NCI-H748 treated with DMSO at 0.1 percent for 48 hours (cell line): ENCODE measurements at places on chromosomes 16 and 17.

GRCh38 chr16:56262551-56263245 lies 71.4 kb downstream of the GNAO1 start:
- DNase-seq = no peak

DNA sequence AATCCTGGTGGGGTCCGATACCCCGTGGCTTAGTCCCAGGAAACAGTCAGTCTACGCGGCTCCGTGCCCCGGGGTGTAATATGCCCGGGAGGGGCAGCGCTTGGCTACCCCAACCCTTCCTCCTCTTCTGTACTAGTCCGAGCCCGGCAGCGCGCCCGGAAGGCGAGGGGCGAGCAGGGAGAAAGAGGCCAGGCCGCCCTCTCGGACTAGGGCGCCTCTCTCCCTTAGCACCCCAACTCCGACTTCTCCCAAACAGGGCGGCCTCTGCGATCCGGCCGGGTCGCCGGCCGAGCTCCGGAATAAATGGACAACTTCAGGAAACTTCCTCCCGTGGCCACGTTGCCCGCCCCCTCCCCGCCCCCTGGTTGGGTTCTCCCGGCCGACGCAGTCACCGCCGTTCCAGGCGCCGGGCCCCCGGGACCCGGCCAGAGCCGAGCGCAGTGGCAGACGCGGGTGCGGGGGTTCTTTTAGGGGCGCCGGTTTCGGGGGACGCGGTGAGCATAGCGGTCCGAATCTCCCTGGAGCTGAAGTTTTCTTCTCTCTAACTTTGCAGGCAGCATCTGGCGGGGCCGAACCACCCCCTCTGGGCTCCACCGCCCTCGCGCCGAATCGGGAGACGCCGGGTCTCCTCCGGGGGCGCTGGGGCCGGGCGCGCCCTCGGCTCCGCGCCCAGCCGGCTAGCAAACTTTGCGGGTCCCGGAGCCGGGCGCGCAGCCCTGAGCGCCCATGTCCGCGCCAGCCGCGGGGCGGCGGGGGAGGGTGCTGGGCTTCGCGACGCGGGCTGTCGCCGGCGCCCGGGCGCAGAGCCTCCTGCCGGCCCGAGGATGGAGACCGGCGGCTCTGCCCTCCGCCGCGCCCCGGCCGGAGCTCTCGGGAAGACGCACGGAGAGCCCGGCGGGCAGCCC lies at the start of gene SDK2:
Gene SDK2 (minus strand): TSS at position 301 of the 905 bp plus-strand sequence. CDS start 357 bp downstream, outside the sequence.
- DNase-seq = no peak

DNA sequence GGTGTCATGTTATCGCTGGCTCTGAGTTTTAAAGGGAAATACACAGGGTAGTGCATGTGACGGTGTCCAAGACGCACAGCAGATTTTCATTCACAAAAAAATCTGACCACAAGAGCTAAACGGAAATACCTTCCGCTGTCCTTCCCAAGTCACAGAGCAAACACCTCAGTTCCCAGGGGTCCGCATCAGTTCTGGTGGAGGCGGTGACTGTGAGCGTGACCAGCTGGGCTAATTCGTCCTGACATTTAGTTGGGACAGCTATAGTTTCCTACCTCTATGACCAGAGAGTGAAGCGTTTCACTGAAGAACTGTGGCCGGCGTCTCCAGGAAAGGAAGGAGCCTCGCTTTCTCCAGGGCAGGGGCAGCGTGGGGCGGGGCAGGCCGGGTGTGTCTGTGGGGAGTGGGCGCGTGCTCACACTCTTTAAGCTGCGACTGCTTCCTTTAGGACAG lies 10.5 kb upstream of the FASN start:
- DNase-seq = no peak

DNA sequence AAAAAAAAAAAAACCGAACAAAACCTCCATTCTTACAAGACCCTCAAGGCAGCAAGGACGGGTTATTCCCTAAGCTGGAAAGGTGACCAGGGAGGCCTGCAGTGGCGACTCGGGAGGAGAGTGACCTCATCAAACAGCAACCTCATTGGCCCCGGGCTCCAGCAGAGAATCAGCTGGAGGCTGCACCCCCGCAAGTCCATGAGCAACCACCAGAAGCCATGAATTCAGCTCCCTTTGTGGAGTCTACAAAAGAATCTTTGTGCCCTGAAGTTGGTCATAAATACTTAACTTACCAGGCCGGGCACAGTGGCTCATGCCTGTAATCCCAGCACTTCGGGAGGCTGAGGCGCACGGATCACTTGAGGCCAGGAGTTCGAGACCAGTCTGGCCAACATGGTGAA lies 80.9 kb upstream of the CREBBP start:
- no peak for DNase-seq

DNA sequence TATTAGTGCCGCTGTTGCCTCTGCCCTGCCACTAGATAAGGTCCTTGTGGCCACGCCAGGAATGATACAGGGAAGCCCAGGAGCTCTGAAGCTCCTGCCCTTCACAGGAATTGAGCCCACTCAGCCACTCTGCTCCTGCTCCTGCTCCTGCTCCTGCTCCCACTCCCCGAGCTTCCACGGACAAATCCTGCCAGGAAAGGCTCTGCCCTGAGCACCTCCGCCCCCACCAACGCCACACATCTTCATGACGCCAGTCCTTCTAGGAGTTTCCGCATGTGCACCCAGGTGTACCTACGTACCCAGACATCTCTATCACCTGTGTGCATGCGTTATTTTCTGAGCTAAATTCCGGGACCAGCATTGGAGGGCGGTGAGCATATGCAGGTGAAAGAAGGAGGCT lies 369.1 kb downstream of the C16orf95 start:
- DNase-seq = no peak

DNA sequence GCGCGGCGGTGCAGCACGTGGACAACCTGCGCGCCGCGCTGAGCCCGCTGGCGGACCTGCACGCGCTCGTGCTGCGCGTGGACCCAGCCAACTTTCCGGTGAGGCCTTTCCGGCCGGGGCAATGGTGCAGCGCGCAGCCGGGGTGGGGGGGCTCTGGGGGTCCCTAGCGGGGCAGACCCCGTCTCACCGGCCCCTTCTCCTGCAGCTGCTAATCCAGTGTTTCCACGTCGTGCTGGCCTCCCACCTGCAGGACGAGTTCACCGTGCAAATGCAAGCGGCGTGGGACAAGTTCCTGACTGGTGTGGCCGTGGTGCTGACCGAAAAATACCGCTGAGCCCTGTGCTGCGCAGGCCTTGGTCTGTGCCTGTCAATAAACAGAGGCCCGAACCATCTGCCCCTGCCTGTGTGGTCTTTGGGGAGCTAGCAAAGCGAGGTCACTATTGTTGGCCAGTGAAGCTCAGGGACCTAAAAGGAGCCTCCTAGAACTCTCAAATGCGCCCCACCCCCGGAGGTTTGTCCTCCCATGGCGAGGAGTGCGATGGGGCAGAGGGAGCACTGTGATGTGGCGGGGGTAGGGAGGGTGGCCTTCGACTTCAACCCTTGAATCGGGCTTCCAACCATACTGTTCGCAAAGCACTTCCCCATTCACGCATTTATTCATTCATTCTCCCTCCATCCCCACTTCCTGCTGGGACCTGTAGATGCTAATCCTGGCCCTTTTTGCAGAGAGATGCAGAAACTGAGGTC lies 770 bp downstream of the HBM start:
- no peak for DNase-seq

DNA sequence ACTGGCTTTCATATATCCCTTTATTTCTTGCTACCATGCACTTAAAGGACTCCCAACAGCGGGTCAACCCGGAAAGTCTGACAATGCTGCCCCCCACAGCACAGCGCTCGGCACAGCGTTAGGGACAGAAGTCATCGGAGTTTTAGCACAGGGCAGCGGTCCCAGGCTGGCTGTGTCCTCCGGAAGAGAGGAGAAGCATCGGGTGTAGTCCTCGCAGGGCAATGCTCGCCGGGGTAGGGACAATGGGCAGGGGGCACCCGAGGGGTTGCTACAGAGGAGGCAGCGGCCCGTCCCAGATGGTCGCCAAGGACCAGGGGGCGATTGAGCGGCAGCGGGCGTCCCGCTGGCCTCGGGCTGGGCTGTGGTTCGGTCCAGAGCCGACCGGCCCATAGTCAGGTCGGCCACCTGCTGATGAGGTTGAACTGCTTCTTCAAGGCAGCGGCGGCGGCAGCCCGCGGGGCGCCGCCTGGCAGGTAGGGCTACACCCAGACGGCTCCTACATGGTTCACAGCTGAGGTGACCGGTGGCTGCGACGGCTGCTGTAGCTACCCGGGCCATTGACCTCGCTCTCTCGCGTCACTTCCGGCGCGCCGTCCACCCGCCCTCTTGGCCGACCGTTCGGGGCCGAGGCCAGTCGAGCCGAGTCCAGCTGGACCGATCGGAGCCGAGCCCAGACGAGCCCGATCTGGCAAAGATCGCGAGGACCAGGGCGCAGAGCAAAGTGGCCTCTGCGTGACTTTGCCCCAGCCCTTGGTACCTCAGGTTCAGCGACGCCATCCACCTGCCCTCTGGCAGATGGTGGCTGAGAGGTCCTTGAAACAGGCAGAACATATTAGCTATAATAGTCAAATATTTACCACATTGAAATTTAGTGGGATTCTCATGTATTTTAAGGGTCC lies 4.7 kb upstream of the LCMT1 start:
- DNase-seq = peak; percentile 39

DNA sequence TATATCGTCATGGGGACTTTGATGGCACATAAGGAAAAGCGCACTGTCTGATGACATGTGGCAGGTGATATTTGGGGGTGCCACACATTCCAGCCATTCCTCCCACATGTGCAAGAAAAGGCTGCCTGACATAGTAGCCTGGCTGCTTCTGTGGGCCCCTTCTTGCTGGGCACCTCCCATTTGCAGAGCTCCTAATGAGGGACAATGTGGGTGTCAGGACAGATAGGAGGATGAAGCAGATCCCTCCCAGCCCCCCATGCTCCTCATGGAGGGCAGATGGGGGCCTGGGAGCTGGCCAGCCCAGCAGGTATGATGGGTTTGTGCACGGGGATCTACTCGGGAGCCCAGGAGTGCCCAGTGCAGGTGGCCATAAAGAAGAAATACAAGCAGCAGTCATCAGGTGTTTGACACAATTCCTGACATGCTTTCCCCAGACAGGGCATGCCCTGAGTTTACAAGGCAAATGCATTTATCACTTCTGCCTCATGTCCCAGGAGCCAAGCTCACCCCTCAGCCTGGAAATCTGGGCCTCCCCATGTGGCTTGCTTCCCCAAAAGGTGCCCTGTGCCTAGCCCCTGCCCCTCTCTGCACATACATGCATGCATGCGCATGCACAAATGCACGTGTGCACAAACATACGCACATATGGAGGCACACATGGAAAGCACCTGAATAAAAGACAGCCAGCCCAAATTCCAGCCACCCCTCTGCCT lies 260.6 kb upstream of the RPL38 start:
- no peak for DNase-seq

- DNase-seq = no peak
Measured at GRCh38 chr17:14525551-14526455, 224.9 kb downstream of the HS3ST3B1 start.

DNA sequence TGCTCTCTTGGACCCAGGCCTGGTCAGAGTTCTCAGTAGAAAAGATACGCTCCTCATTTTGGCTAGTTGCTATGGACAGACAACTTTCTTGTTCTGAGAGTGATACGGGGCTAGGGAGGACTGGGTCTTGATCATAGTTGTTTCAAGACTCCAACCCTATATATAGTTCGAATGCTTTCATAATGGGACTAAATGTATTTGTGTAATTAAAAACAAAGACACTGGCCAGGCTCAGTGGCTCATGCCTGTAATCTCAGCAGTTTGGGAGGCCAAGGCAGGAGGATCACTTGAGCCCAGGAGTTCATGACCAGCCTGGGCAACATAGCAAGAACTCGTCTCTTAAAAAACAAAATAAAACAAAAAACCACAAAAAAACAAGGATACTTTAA lies 17.7 kb downstream of the SLC7A6 start:
- no peak for DNase-seq

GRCh38 chr17:67379251-67379630 lies 2.2 kb downstream of the PITPNC1 start:
- DNase-seq = no peak

- DNase-seq = no peak
Measured at GRCh38 chr16:6146874-6147425, 1049.4 kb upstream of the EEF2KMT start.

DNA sequence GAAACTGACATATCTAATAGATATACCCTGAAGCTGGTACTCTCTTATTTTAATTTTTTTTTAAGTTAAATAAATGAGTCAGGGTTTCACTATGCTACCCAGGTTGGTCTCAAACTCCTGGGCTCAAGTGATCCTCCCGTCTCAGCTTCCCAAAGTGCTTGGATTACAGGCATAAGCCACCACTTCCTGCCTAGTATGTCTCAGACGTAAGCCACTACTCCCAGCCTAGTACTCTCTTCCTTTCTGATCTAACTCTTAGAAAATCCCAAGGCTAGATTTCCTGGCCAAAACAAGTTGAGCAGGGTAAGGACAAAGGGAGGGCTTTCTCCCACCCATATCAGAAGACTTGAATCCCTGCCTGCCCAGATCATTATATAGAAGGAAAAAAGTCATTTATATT lies 33.7 kb downstream of the HOXB1 start:
- no peak for DNase-seq

DNA sequence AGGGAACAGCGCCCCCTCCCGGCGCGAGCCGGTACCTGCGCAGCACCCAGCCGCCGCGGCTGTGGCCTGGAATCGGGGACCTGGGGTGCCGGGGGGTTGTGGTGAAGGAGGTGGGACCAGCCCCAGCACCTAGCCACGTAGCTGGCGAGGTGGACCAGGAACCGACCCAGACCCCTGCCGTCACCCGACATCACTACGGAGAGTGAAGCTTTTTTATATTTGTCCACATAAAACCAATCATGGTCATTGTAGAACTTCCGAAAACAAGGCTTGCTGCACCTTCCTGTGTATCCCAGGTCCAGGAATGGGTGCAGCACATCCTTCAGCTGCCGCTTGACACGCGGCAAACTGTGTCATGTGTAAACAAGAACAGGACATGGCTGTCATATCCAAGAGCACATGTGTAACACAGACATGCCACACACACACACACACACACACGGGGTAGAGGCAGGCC lies 1.3 kb downstream of the HBQ1 start:
- DNase-seq = peak; percentile 15

- no peak for DNase-seq
Measured at GRCh38 chr17:48575673-48576478, 2.3 kb downstream of the HOXB4 start.

- DNase-seq = no peak
Measured at GRCh38 chr16:1407753-1408152, 6.8 kb downstream of the UNKL start.

GRCh38 chr17:1995321-1995892 lies 29.7 kb downstream of the RTN4RL1 start:
- DNase-seq = no peak

DNA sequence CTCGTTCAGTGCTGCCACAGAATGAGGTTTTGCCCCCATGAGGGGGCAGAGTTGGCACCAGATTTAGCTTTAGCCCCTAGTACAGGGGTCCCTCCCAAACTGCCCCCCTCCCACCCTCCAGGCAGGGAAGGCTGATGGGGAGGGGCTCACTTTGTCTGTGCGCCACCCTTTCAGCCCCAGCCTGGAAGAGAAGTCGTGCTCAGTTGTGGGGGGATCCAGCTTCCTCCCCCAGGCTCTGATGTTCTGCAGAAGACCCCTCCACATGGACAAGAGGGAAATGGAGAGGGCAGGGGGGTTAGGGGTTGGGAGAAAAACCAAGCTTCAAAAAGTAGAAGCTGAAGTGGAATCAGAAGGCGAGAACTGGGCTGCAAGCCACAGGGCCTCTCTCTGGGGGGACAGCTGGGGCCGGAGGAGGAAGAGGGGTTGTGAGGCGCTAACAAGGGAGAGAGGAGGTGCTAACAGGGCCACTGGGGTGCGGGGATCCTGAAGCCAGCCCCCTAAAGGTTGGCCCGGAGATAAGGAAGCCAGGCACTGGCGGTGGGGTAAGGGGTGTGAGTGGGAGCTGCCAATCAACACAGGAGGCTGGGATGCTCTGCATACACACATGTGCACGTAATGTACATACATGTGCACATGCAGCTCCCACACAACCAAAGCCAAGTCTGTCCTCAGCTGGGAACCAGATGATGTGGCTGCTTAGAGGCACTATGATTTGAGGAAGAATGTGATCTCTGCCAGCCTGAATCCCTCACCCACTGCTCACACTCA lies 7.0 kb upstream of the TMEM92 start:
- DNase-seq = no peak
